ENCODE measurements at places on chromosomes 7 and 10.

DNA sequence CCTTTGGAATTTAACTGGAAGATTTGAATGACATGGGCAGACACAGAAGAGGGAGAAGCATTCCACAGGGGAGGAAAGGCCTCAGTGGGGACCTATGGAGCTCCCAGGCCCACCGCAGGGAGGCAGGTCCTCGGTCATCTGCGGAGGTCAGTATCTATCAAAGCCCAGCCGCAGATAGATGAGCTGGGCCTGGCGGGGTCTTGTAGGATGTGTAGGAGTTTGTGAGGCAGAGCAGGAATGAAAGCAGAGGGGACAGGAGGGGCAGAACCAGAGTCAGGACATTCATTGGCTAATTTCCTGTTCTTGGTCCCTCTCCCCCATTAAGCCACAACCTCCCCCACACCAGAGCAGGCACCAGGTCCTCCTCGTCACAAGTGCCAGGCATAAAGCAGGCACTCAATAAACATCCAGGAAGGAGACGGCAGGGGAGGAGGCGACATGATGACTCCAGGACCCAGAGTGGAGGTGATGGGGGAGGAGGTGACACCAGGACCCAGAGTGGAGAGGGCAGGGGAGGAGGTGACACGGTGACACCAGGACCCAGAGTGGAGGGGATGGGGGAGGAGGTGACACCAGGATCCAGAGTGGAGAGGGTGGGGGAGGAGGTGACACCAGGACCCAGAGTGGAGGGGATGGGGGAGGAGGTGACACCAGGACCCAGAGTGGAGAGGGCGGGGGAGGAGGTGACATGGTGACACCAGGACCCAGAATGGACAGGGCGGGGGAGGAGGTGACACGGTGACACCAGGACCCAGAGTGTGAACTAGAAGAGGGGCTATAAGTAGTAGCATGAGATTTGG, 83.7 kb upstream of the PDGFA start:
- H3K4me1 ChIP-seq, result peaks cover 28% of the 10 kb centered on the region
- peak overlapping the region; percentile 96 for H3K27ac ChIP-seq
- peak overlapping the region; percentile 73 for H3K4me3 ChIP-seq
- H3K27me3 ChIP-seq, result no peaks in the 10 kb centered on the region

DNA sequence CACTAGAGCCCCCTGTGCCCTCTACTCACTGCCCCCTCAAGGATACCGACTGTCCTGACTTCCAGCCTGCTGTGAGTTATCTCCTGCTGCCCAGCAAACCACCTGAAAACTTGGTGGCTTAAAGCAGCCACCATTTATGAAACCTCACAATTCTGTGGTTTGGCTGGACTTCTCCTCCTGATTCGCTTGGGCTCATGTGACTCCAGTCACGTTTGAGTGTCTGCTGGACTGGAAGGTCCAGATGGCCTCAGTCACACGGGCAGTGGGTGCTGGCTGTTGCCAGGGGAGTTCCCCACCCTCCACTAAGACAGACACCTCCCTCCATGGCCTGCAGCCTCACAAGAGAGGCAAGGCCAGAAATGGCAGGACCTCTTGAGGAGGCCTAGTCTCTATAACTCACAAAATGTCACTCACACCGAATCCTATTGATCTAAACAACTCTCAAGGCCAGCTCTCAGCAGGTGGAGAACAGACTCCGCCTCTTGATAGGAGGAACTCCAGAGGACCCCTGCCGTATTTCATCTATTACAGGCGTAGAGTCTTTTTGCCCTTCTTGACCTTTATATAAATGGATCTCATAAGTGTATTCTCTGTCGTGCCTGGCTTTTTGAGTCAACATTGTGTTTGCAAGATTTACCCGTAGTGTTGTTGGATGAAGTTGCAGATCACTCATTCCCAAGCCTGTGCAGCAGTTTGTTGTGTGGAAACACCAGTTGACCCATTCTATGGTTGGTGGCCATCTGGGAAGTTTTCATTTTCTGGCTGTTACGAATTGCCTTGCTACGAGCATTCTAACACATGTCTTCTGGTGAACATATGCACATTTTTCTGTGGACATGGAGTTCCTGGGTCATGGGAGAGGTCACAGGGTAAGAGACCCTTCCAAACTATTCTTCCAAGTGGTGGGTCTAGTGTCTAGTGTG, 48.3 kb downstream of the ZMIZ1 start:
- no peaks in the 10 kb centered on the region for H3K27me3 ChIP-seq
- H3K36me3 ChIP-seq, result no peaks in the 10 kb centered on the region
- no peak overlapping the region for H3K4me3 ChIP-seq
- peak overlapping the region; percentile 59 for H3K27ac ChIP-seq
- H3K4me1 ChIP-seq, result peaks cover 49% of the 10 kb centered on the region
- no peak for DNase-seq

DNA sequence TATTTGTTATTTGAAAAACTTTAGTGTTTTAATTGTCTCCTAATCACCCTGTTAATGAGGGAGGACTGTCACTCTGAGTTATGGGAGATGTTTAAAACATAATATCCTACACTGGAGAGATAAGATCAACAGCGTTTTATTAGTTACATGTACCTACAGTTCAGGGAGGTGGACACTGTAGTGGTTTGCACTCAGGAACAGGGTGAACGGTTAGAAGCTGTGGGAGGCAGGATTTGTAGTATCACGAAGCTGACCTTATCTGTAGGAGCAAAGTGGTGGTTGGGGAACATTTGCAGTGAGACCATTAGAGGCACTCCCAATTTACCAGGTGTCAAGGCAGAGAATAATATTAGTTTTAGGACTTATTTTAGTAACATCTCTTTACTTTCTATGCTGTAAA, 193.3 kb upstream of the KCND2 start:
- H3K27ac ChIP-seq, result no peak overlapping the region
- no peaks in the 10 kb centered on the region for H3K36me3 ChIP-seq
- no peaks in the 10 kb centered on the region for H3K27me3 ChIP-seq
- H3K4me3 ChIP-seq, result no peak overlapping the region
- H3K4me1 ChIP-seq, result no peaks in the 10 kb centered on the region

DNA sequence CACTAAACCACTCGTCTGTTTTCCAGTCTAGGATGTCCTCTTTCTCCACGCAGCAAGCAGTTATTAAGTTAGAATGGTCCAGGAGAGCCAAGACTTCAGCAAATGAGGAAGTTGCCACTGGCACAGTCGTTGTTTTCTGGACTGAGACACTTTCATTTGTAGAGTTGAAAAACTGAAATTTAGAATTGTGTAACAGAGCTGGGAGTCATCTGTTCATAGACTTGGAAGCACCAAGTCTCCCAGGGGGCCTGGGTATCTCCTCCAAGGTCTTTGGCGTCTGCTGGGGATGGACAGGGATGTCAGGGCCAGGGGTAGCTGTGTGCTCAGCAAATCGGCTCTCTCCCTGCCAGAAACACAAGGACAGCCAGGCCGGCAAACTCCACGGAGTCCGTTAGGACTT, 208.4 kb downstream of the FANK1 start:
- no peak overlapping the region for H3K27ac ChIP-seq
- no peaks in the 10 kb centered on the region for H3K27me3 ChIP-seq
- no peak for DNase-seq
- H3K4me1 ChIP-seq, result no peaks in the 10 kb centered on the region
- no peaks in the 10 kb centered on the region for H3K36me3 ChIP-seq

- no peak for DNase-seq
- no peak overlapping the region for H3K4me3 ChIP-seq
- peak overlapping the region; percentile 1 for H3K27ac ChIP-seq
- peaks cover 15% of the 10 kb centered on the region for H3K4me1 ChIP-seq
- H3K36me3 ChIP-seq, result no peaks in the 10 kb centered on the region
- no peaks in the 10 kb centered on the region for H3K27me3 ChIP-seq
Measured at GRCh38 chr7:157870644-157871290, 534.0 kb downstream of the DNAJB6 start.

DNA sequence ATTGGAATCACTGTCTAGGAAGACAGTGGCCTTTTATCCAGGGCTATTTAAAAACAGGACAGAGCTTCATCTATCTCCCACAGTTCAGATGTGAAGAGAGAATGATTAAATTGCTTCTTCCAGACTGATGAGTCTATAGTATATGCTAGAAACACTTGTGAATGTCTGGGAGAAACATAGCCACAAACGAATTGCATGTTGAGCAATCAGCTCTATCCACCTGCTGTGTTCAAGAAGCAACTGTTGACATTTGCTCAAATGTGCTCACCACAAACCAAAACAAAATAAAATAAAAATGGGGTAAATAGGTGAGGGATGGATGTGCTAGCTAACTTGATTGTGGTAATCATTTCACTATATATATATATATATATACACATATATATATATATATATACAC, 195.1 kb downstream of the HECW1 start:
- H3K4me3 ChIP-seq, result no peak overlapping the region
- peaks cover 31% of the 10 kb centered on the region for H3K27me3 ChIP-seq
- peaks cover 2% of the 10 kb centered on the region for H3K36me3 ChIP-seq
- DNase-seq, result no peak
- H3K27ac ChIP-seq, result no peak overlapping the region
- peaks cover 4% of the 10 kb centered on the region for H3K4me1 ChIP-seq

DNA sequence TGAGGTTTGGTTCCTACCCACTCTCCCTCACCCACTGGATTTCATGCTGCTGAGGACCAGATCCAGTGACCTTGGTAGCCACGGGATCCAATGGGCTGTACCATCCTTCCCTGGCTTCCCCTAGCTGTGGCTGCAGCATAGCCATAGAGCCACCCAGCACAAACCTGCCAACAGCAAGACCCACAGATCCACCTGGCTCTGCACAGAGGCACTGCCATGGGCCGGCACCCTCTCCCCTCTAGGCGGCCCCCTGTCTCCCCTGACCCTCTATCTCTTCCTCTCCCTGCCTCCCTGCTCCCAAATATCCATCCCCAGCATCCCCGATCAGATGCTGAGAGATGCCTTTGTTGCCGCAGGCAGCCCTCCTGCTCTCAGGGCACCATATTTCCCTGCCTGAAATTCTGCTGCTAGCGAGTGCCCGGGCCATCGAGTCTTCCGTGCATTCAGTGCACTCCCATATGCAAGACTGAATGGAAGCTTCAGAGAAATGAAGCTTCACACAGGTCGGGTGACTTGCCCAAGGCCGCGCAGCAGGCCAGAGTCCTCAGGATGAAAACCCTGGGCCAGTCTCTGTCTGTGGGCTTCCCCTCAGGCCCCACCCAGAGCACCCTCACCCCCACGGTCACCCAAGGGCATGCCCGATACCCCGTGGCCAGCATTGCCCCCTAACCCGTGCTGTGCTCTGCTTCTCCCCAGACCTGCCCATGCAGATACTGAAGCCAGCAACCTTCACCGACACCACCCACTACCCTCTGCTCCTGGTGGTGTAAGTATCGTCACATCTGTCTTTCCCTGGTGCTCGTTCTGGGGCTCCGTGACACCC, 130.8 kb downstream of the PAXIP1 start:
- H3K36me3 ChIP-seq, result peaks cover 1% of the 10 kb centered on the region
- no peak for DNase-seq
- peaks cover 3% of the 10 kb centered on the region for H3K4me1 ChIP-seq
- H3K4me3 ChIP-seq, result no peak overlapping the region

DNA sequence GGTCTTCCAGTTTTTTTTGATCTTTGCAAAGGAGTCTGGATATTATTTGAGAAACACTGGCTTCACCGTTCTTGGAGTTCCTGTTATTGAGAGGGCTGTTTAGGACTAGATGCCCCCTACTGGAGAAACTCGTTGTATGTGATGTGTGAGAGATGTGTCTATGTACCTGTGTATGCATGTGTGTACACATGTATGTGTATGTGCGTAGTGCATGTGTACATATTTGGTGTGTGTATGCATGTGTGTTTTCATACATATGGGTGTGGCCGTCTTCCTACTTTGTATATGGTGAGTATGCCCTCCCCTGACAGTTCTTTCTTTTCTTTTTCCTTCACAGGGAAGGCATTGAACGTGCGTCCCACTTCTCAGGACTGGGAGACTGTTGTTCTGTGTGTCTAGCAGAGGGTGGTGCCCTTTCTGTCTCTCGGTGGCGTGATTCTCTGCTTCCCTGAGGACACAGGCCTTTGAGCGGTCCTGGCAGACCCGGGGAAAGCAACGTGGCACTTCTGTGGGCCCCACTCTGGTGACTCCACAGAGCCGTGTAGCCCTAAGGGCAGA, 3.0 kb upstream of the CALHM3 start:
- no peaks in the 10 kb centered on the region for H3K27me3 ChIP-seq

- no peaks in the 10 kb centered on the region for H3K27me3 ChIP-seq
- H3K4me1 ChIP-seq, result peaks cover 12% of the 10 kb centered on the region
- DNase-seq, result no peak
- H3K27ac ChIP-seq, result peak overlapping the region; percentile 89
- no peak overlapping the region for H3K4me3 ChIP-seq
Measured at GRCh38 chr7:66732439-66732838, 8.1 kb upstream of the RABGEF1 start.

- H3K36me3 ChIP-seq, result peaks cover 7% of the 10 kb centered on the region
- H3K27me3 ChIP-seq, result peaks cover 55% of the 10 kb centered on the region
- H3K4me3 ChIP-seq, result no peak overlapping the region
- H3K27ac ChIP-seq, result no peak overlapping the region
- DNase-seq, result no peak
Measured at GRCh38 chr10:100888957-100889356, 23.8 kb upstream of the SLF2 start.

Measured in T-helper 17 cell (primary cell).